Right lobe of liver (tissue), 6 donors: ENCODE measurements at places on chromosomes 11 and 22. TPM values are rescaled to one million over a fixed set of nuclear protein-coding genes. Genes with fewer than 3 reads are reported as not detected.

The SYT8 gene
- not detected for total RNA-seq

- no peaks in the 10 kb centered on the region for H3K4me1 ChIP-seq
- H3K27ac ChIP-seq = no peak overlapping the region
- no peaks in the 10 kb centered on the region for H3K36me3 ChIP-seq
- no peak overlapping the region for H3K4me3 ChIP-seq
- H3K27me3 ChIP-seq = no peaks in the 10 kb centered on the region
- no peak for DNase-seq
Measured at GRCh38 chr22:35303029-35303624, 3.4 kb downstream of the TOM1 start.

GRCh38 chr11:9753021-9753420, 89.1 kb downstream of the SWAP70 start:
- no peaks in the 10 kb centered on the region for H3K27me3 ChIP-seq
- H3K4me3 ChIP-seq = no peak overlapping the region
- no peak for DNase-seq
- no peaks in the 10 kb centered on the region for H3K36me3 ChIP-seq

DNA sequence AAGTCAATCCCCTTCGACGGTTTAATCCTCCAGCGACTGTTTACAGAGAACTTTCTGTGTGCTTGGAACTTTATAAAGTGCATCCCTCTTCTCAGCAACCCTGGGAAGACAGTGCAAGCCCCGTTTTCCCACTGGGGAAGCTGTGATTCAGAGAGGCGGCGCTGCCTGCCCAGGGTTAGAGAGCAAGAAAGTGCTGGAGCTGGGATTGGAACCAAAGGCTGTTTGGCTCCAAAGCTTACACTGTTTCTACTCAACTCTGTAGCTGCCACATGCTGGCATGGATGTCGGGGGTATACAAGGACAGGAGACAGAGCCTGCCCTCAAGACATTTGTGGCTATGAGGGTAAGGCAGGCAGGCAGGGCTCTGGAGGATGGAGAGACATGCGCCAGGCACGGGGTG, 13.0 kb downstream of the FBLN1 start:
- no peak overlapping the region for H3K4me3 ChIP-seq
- H3K36me3 ChIP-seq = no peaks in the 10 kb centered on the region
- no peak overlapping the region for H3K27ac ChIP-seq
- peaks cover 6% of the 10 kb centered on the region for H3K4me1 ChIP-seq

GRCh38 chr11:94735907-94736306, 32.2 kb upstream of the AMOTL1 start:
- no peak for DNase-seq
- no peak overlapping the region for H3K27ac ChIP-seq
- no peaks in the 10 kb centered on the region for H3K4me1 ChIP-seq
- H3K4me3 ChIP-seq = no peak overlapping the region

The GUCY1A2 gene
- 2.1 TPM for total RNA-seq

GRCh38 chr11:64844330-64845128, at the start of gene CDC42BPG:
CDC42BPG (minus strand) TSS chr11:64844653; CDS start chr11:64844569, 84 bp downstream.
- no peaks in the 10 kb centered on the region for H3K4me1 ChIP-seq
- H3K27me3 ChIP-seq = no peaks in the 10 kb centered on the region
- H3K27ac ChIP-seq = no peak within 1 kb of the TSS
- no peaks in the 10 kb centered on the region for H3K36me3 ChIP-seq

The RASSF7 gene
- total RNA-seq = 61.1 TPM
